ENCODE measurements at places on chromosomes 12 and 14.

- DNase-seq, result no peak
These were observed 6.3 kb upstream of the ABHD12B start for GRCh38 chr14:50865391-50866076.

DNA sequence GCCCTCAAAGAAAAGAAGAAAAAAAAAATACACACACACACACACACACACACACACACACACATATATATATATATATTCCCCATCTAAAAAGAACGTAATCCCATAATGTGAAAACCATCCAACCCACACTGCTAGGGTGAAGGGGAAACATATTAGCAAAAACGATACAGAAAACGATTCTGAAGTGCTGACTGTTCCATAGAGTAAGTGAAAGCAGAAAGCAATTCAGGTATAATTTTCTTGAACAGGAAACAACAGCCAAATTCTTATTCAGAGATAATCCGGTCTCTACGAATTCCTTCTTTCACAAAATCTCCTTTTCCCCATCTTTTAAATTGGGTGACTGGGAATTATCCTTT is 393.5 kb downstream of the NOVA1 start:
- no peak for DNase-seq

- DNase-seq, result no peak
These were observed 566.5 kb downstream of the LRFN5 start for GRCh38 chr14:42173206-42173605.

- no peak for DNase-seq
These were observed 1.8 kb downstream of the XRCC3 start for GRCh38 chr14:103713304-103714062.

DNA sequence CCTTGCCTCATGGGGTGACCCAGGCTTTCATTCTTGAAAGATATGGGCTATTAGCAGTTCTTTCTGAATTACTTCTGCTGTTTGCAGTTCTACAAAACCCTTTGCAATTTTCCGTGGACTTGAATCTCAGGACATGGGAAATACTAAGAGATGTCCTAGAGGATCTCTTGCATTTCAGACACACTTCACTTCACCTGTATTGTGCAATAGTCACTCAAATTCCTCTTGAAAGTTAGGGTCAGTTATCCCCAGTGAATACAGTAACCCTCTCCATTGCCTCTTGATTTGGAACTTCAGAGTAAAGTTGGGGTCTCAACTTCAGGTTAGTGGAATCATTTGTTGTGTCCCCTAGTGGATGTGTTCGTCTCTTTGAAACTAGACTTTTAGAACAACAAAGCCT is 31.8 kb downstream of the YLPM1 start:
- DNase-seq, result no peak

DNA sequence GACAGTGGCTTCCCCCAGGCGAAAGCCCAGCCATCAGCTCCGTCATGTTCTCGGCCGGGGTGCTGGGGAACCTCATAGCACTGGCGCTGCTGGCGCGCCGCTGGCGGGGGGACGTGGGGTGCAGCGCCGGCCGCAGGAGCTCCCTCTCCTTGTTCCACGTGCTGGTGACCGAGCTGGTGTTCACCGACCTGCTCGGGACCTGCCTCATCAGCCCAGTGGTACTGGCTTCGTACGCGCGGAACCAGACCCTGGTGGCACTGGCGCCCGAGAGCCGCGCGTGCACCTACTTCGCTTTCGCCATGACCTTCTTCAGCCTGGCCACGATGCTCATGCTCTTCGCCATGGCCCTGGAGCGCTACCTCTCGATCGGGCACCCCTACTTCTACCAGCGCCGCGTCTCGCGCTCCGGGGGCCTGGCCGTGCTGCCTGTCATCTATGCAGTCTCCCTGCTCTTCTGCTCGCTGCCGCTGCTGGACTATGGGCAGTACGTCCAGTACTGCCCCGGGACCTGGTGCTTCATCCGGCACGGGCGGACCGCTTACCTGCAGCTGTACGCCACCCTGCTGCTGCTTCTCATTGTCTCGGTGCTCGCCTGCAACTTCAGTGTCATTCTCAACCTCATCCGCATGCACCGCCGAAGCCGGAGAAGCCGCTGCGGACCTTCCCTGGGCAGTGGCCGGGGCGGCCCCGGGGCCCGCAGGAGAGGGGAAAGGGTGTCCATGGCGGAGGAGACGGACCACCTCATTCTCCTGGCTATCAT is 663 bp downstream of the PTGER2 start:
- DNase-seq, result no peak

GRCh38 chr12:81758421-81759189 is 545 bp downstream of the PPFIA2 start:
- no peak for DNase-seq

GRCh38 chr14:94321421-94322271 is 1.5 kb downstream of the SERPINA6 start:
- DNase-seq, result no peak

DNA sequence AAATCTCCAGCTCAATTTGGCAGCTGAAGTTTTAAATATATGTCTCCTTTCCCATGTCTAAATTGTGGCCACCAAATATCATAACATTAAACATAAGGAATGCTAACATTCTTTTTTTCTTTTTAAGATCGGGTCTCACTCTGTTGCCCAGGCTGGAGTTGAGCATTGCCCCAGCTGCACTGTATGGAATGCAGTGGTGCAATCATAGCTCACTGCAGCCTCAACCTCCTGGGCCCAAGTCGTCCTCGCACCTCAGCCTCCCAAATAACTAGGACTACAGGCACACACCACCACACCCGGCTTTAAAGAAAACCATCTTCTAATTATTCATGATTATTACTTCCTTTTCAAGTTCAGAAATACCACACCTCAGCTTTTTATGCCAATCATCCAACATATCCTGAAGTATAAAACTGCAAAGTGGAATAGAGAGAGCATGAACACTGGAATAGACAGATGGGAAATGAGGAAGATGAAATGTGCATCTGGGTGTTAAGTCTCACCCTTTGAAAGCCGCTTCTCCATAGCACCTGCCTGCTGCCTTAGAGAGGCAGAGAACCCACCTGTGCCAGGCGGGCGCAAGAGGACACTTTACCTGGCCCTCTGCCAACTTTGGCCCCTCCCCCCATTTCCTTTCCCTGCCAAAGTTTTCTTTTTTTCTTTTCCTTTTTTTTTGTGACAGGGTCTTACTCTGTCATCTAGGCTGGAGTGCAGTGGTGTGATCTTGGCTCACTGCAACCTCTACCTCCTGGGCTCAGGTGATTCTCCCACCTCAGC is 2.8 kb upstream of the EML1 start:
- no peak for DNase-seq

DNA sequence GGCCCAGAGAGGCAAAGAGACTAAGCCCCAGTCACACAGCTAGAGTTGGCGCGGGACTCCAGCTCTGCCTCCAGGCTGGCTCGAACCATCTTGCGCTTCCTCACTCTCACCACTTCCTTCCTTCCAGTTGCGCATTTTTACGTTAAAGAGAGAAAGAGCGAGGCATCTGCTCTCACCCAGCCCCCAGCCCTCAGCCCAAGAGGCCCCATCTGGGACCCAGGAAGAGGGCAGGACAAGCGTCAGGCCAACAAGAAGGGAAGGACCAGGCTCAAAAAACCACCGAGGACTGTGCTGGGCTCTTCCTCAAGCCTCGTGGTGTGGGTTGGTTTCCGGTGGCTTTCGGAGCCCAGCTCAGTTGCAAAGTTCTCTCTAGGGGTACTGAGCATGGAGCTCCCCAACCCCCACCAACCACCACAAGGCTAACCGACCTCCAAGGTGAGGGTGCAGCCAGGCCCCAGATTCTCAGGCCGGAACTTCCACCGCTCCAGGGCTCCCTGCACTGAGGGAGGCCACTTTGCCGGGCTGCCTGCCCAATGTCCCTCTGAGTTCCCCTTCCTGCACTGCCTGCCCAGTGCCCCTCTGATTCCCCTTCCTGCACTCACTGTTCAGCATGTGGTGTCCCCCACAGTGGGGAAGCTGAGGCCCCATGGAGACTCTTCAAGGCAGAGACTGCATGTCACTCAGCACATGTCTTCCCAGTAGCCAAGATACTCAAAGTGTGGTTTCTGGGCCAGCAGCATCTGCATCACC is 35.9 kb downstream of the TESC start:
- no peak for DNase-seq

DNA sequence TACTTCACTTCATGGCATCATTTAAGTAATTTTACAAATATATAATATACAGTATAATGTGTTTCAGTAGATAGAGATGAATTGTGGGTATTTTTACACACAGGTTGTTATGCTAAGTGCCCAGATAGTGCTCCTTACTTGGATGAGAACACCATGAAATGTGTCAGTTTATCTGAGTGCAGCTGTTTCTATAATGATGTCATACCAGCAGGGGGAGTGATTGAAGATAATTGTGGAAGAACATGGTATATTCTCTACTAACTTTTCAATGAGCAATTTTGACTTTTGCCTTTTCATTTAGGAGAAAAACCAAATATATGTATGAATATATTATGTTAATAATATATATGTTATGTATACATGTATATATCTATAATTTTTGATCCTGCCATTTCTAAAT is 221.6 kb downstream of the LRRK2 start:
- peak; percentile 21 for DNase-seq

DNA sequence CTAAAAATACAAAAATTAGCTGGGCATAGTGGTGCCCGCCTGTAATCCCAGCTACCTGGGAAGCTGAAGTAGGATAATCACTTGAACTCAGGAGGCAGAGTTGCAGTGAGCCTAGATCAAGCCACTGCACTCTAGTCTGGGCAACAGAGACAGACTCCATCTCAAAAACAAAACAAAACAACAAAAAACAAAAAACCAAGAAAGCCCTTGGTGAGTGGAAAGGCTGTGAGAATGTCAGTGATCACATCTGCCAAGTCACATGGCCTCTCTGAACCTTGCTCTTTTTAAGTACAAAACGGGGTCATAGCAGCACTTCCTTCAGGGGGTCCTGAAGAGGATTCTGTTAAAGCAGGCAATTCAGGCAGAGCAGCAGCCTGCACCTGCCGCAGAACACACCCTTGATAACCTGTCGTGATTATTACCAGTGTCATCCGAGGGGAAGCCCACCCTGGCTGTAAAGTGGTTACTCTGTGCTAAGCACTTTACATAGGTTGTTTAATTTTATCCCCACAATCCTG is 9.6 kb downstream of the RPS6KL1 start:
- no peak for DNase-seq

- no peak for DNase-seq
These were observed 343.4 kb downstream of the LRIG3 start for GRCh38 chr12:58576916-58577315.

GRCh38 chr14:48853159-48853558 is 733.0 kb downstream of the RPS29 start:
- DNase-seq, result no peak

DNA sequence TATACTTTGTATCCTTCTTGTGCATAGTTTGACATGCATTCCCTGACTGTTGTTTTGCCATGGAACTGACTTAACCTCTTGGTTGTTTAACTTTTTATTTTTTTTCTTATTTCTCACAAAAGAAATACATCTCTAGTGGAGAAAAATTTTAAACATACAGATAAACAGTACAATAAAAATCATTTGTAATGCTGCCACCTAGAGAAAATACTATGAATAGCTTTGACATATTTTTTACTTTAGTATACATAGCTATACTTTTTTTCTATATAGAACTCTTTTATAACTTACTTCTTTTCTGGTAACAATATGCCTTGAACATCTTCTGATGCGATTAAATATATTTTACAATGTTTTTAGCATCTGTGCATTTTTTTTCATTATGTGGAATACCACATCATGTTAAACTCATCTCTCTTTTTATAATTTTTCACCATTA is 184.5 kb downstream of the AKAP6 start:
- peak; percentile 31 for DNase-seq
